ENCODE measurements at places on chromosomes 2 and 18. TPM values are rescaled to one million over a fixed set of nuclear protein-coding genes. Genes with fewer than 3 reads are reported as not detected.

DNA sequence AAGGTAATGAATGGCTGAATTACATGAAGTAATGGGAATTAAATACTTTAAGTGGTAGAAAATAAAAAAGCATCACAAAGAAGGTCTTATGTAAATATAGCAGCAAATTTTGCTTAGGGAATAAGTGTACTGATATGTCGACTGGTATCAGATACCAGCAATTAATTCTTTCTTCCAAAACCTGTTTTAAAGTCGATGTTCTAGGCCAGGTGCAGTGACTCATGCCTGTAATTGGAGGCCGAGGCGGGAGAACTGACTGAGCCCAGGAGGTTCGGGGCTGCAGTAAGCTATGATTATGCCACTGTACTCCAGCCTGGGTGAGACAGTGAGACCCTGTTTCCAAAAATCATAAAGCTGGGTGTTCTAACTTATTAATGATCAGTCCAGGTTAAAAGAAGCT is 30.3 kb downstream of the SP3 start:
- H3K27me3 ChIP-seq = no peaks in the 10 kb centered on the region
- peaks cover 20% of the 10 kb centered on the region for H3K4me1 ChIP-seq
- no peak for DNase-seq
- no peak overlapping the region for H3K4me3 ChIP-seq
- no peak overlapping the region for H3K27ac ChIP-seq
- no peaks in the 10 kb centered on the region for H3K36me3 ChIP-seq

Gene SMCHD1
- total RNA-seq = 63.9 TPM

GRCh38 chr18:49788327-49788898 is 24.9 kb downstream of the ACAA2 start:
- no peak overlapping the region for H3K4me3 ChIP-seq
- H3K27ac ChIP-seq = no peak overlapping the region
- H3K36me3 ChIP-seq = no peaks in the 10 kb centered on the region
- no peak for DNase-seq
- H3K27me3 ChIP-seq = no peaks in the 10 kb centered on the region

DNA sequence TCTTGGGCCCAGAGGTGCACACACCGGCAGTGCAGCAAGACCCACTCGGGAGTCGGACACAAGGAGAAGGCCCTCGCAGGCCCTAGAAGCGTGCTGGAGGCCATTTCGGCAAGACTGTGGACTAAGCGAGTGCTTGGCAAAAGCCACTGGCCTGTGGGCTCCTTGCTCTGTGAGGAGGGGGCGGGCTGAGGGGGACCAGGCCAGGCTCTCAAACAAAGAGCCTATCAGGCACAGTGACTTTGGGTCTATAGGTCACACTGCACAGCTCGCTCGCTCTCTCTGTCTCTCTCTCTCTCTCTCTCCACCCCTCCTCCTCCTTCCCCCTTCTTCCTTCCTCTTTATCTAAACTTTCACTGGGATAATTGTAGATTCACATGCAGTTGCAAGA is 23.6 kb upstream of the ZCCHC2 start:
- no peak overlapping the region for H3K27ac ChIP-seq
- H3K27me3 ChIP-seq = no peaks in the 10 kb centered on the region
- no peak overlapping the region for H3K4me3 ChIP-seq
- H3K36me3 ChIP-seq = no peaks in the 10 kb centered on the region
- no peaks in the 10 kb centered on the region for H3K4me1 ChIP-seq
- DNase-seq = no peak

Gene ZNF385B
- total RNA-seq = 2.4 TPM

Gene KRCC1
- total RNA-seq = 30.9 TPM

- DNase-seq = no peak
- H3K27me3 ChIP-seq = no peaks in the 10 kb centered on the region
- H3K4me1 ChIP-seq = no peaks in the 10 kb centered on the region
- H3K36me3 ChIP-seq = no peaks in the 10 kb centered on the region
- no peak overlapping the region for H3K4me3 ChIP-seq
Measured at GRCh38 chr2:209162129-209162528, 261.7 kb upstream of the MAP2 start.

Gene CPS1
- total RNA-seq = 587 TPM

Gene TRIM54
- not detected for total RNA-seq

DNA sequence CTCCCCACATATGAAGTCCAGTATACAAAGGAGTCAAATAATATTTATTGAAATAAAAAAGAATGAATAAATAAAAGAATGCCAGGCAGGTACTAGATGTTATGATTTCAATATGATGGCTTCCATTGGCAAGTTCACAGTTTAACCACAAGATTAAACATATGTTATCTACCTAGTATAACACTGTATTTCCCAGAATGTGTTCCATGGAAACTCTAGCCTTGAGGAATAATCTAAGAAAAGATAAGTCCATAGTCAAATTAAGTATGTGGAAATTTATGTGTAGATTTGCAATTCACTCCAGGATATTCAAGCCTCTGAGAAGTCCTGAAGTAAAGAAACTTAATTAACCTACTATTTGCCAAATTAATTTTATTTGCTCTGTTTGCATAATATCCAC is 71.1 kb upstream of the FMNL2 start:
- no peaks in the 10 kb centered on the region for H3K4me1 ChIP-seq
- H3K27ac ChIP-seq = no peak overlapping the region
- no peaks in the 10 kb centered on the region for H3K36me3 ChIP-seq
- DNase-seq = no peak
- no peaks in the 10 kb centered on the region for H3K27me3 ChIP-seq

Gene DPP10
- total RNA-seq = 15.7 TPM

GRCh38 chr2:191985740-191986139 is 138.9 kb upstream of the CAVIN2 start:
- H3K27ac ChIP-seq = no peak overlapping the region
- H3K4me3 ChIP-seq = no peak overlapping the region
- H3K27me3 ChIP-seq = no peaks in the 10 kb centered on the region
- no peaks in the 10 kb centered on the region for H3K36me3 ChIP-seq

Gene STK11IP
- 18.0 TPM for total RNA-seq

DNA sequence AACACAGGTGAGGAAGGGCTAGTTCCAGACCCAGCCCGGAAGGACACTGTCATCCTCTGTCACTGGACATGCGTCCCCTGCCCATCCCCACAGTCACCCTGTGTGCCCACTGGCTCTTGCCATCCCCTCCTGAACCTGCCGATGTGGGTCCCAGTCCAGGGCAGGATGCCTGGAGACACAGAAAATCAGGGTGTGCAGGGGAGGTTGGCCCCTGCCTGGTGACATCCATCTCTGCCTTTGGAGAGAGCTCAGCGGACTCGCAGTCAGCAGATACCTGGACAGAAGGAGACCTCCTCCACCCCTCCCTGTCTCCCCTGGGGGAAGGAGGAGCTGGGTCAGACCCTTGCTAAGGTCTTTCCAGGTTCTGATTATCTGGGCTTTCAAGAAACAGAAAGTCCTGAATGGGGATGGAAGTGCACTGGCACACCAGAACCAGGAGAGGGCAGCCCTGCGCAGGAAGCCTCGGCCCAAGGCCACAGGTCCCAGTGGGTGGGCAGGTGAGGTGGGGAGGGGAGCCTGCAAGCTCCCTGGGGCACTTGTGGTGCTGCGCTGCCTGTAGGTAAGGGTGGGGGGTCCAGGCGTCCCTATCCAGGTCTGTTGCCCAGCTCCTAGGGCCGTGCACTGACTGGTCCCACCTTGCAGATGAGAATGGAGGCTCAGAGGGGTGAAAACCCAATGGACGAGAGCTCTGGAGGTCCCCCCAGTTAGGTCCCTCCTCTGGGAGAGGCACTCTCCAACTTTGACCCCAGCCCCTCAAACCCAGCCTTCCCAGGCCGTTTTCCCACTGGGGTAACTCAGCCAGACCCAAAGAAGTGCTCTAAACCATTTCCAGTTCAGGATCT is 9.7 kb upstream of the OTOS start:
- no peak overlapping the region for H3K27ac ChIP-seq
- H3K36me3 ChIP-seq = no peaks in the 10 kb centered on the region
- H3K27me3 ChIP-seq = peaks cover 9% of the 10 kb centered on the region
- H3K4me3 ChIP-seq = no peak overlapping the region
- DNase-seq = peak; percentile 76

Gene CFC1
- 12.4 TPM for total RNA-seq

- H3K27me3 ChIP-seq = no peaks in the 10 kb centered on the region
- no peak for DNase-seq
- no peak overlapping the region for H3K4me3 ChIP-seq
- no peaks in the 10 kb centered on the region for H3K4me1 ChIP-seq
- H3K27ac ChIP-seq = no peak overlapping the region
Measured at GRCh38 chr2:143138292-143138691, 9.1 kb downstream of the ARHGAP15 start.

Gene ZNF521
- 13.3 TPM for total RNA-seq

DNA sequence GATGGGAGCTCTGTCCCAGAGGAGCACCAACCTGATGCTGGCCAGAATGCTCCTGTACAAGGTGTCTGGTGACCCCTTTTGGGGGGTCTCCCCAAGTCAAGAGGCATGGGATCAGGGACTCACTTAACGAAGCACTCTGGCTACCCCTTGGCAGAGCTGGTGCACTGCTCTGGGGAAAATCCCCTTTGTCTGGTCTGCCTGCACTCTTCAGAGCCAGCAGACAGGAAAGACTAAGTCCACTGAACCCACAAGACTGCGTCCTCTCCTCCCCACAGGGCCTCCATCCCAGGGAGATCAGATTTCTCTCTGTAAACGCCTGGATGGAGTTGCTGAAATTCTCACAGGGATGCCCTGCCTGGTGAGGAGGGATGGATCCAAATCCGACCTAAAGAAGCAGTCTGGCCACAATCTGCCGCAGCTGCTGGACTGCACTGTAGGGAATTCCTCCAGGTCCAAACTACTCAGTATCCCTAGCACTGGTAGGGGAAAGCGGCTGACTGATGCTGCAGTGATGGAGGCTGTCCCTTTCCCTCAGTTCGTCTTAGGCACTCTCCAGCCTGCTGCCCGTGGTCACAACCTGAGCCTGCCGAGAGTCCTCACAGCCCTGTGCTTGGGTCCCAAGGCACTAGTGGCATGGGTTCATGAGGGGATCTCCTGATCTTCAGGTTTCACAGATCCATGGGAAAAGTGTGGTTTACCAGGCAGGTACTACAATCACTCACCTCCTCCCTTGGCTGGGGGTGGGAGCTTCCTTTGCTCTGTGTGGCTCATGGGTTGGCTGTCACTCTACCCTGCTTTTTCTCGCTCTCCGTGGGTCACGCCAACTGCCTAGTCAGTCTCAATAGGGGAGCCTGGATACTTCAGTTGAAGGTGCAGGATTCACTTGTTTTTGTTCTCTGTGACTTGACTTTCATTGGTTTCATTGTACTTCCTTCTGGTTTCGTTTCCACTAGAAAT is 98.6 kb downstream of the SLC4A10 start:
- no peak overlapping the region for H3K4me3 ChIP-seq
- no peaks in the 10 kb centered on the region for H3K4me1 ChIP-seq
- DNase-seq = no peak

GRCh38 chr18:76264198-76264875 is 230.7 kb downstream of the ZNF516 start:
- H3K4me1 ChIP-seq = peaks cover 24% of the 10 kb centered on the region
- no peaks in the 10 kb centered on the region for H3K36me3 ChIP-seq
- DNase-seq = no peak
- no peak overlapping the region for H3K4me3 ChIP-seq
- no peaks in the 10 kb centered on the region for H3K27me3 ChIP-seq

DNA sequence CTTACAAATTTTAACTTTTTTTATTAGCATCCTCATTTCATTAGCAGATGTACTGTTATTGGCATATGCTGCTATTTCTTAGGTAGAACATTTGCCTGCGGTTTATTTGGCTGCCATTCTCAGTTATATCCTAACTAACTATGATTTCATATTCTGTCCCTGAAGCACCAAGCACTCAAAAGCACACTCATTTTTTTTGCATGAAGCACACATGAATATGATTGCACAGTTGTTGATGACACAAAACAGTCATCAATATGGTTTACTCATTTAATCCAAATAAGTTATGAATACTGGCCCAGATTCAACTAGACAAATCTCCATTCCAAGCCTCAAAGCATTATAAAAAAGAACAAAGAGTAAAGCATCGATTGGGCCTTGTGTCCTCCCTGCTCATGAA is 129.4 kb upstream of the CNTNAP5 start:
- no peaks in the 10 kb centered on the region for H3K27me3 ChIP-seq
- H3K27ac ChIP-seq = no peak overlapping the region

Gene PSTPIP2
- 21.2 TPM for total RNA-seq

DNA sequence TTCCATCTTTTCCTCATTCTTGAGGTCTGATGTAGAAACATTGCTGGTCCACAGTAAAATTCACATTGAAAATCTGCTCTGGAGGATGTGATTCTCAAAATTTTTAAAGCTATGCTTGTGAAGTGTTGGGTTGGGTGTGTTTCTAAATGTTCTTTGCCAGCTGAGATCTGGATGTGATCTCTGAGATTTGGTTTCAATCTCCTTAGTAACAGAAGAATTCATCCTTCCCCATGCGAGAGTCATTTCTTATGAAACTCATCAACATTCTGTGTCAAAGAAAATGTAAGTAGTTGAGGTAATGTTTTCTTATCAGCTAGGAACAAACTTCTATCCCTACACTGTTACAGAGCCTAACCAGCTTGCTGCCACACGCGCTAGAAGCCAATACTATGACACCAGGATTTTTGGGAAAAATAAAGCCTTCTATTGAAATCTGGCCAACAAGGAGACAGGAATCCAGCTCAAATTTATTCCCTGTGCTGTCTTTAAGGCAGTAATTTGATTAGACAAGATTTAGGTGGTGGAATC is 134.9 kb downstream of the PTH2R start:
- no peaks in the 10 kb centered on the region for H3K36me3 ChIP-seq
- H3K27ac ChIP-seq = no peak overlapping the region
- peaks cover 4% of the 10 kb centered on the region for H3K4me1 ChIP-seq
- no peak for DNase-seq
- no peaks in the 10 kb centered on the region for H3K27me3 ChIP-seq
- no peak overlapping the region for H3K4me3 ChIP-seq

GRCh38 chr2:175621821-175622220 is 380.2 kb downstream of the LNPK start:
- no peak for DNase-seq
- H3K4me3 ChIP-seq = no peak overlapping the region
- H3K36me3 ChIP-seq = no peaks in the 10 kb centered on the region
- no peak overlapping the region for H3K27ac ChIP-seq

- H3K4me1 ChIP-seq = peaks cover 18% of the 10 kb centered on the region
- H3K4me3 ChIP-seq = peak within 1 kb of the TSS; percentile 52
Measured at GRCh38 chr2:182866461-182867406, at the start of gene FRZB. FRZB (minus strand) TSS chr2:182866637; CDS start chr2:182866552, 85 bp downstream.

- peak; percentile 35 for DNase-seq
- no peak overlapping the region for H3K4me3 ChIP-seq
- no peaks in the 10 kb centered on the region for H3K36me3 ChIP-seq
- H3K27me3 ChIP-seq = no peaks in the 10 kb centered on the region
- no peaks in the 10 kb centered on the region for H3K4me1 ChIP-seq
Measured at GRCh38 chr18:77129150-77129551, 3.4 kb downstream of the MBP start.

Gene FOXD4L1
- 0.20 TPM for total RNA-seq

DNA sequence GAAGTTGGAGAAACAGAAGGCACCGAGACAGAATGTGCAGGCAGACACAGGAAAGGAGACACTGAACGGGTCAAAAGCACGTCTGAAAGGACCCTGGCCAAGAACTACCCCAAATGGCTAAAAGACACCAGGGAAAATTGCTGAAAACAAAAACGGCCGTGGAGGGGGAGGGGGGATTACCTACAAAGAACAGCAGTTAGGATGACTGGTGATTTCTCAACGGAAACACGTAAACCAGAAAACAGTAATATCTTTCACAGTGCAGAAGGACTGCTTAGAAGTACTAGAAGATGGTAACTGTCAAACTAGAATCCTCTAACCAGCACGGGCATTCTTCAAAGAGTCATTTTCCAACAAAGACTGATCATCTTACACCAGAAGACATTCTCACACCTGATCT is 142.6 kb downstream of the HDAC4 start:
- H3K4me3 ChIP-seq = no peak overlapping the region
- peaks cover 4% of the 10 kb centered on the region for H3K4me1 ChIP-seq
- no peaks in the 10 kb centered on the region for H3K27me3 ChIP-seq
- DNase-seq = no peak
- no peaks in the 10 kb centered on the region for H3K36me3 ChIP-seq

Gene GRHL1
- total RNA-seq = 10.9 TPM

- H3K4me1 ChIP-seq = peaks cover 10% of the 10 kb centered on the region
Measured at GRCh38 chr18:62183578-62184195, 3.2 kb downstream of the PIGN start.

All from hepatocyte (in vitro differentiated cells).